ENCODE measurements at places on chromosomes 1 and 21.

DNA sequence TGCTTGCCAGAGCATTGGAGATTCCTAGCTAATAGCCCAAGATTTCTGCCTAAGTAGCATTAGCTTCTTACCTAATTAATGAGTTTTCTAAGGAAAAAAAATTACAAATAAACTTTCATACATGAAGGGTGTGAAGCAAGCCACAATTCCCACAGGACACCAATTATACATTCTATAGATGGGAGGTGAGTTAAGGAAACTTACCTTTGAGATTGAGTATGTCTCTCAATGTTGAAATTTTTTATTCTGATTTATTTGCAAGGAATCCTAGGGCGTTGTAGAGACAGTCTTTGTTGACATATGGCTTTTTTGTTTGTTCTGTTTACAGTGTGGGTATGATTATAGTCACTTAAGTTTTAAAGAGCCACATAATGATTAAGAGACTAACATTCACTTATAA is 313.0 kb downstream of the RYR2 start:
- DNase-seq: no peak

DNA sequence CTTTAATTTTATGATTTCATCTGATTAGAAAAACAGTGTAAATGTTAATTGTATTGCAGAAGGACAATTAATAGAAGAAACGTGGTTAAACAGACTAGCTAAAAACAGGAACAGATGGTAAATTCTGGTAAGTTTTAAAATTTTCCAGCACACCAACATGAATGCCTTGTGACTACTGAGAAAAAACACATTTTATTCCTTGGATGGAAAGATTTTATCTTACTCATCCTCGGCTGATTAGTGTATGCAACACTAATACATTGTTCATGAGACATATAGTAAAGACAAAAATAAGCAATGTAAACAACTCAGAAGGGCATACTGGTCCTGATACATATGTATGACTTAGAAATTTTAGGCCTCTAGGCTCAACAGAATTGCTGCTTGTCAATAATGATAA is 4.9 kb upstream of the AK5 start:
- no peak for DNase-seq

DNA sequence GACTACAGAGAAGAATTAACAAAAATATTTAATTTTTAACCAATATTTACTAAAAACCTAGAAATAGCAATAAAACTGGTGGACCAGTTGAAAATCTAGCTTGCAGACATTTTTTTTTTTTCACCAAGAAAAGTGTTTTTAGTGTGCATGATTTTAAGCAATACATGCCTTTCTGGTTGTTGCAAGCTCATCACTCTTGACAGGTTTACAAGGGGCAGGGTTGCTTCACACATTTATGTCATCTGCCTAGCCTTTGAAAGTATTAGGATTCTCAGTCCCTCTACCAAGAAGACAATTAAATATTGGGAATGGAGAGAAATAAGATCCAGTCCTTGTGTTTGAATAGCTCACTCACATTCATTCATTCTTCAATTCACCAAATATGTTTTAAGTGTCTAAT is 53.8 kb upstream of the LYPLAL1 start:
- no peak for DNase-seq

- no peak for DNase-seq
Observed at GRCh38 chr1:44425341-44426082, 20.5 kb downstream of the RNF220 start.

- DNase-seq: no peak
Observed at GRCh38 chr21:28781602-28782276, 210.9 kb downstream of the LTN1 start.

- peak; percentile 86 for DNase-seq
Observed at GRCh38 chr1:80054129-80054528, 1047.6 kb upstream of the ADGRL4 start.

GRCh38 chr1:8939362-8939995 is 6.2 kb upstream of the CA6 start:
- DNase-seq: no peak

All from NCI-H1417 treated with DMSO at 0.1 percent for 48 hours (cell line).